Activated naive CD8-positive, alpha-beta T cell treated with anti-CD3 and anti-CD28 coated beads for 36 hours (primary cell): ENCODE measurements at places on chromosomes 1 and 21. TPM values are rescaled to one million over a fixed set of nuclear protein-coding genes. Genes with fewer than 3 reads are reported as not detected.
A peak's percentile ranks its signal among the peaks of the same experiment; 100 is the strongest.

NEK2 gene
- 24.2 TPM for total RNA-seq

C1orf167 gene
- total RNA-seq, result not detected

ACKR1 gene
- total RNA-seq, result not detected

- H3K36me3 ChIP-seq, result no peaks in the 10 kb centered on the region
- no peak overlapping the region for H3K4me3 ChIP-seq
- DNase-seq, result no peak
- H3K27me3 ChIP-seq, result no peaks in the 10 kb centered on the region
- H3K4me1 ChIP-seq, result peaks cover 19% of the 10 kb centered on the region
- H3K27ac ChIP-seq, result no peak overlapping the region
Observed at GRCh38 chr1:183648042-183648441, 5.1 kb downstream of the APOBEC4 start.

GRCh38 chr1:151520359-151520758 lies 9.2 kb downstream of the CGN start:
- H3K4me3 ChIP-seq, result no peak overlapping the region
- H3K36me3 ChIP-seq, result no peaks in the 10 kb centered on the region
- no peaks in the 10 kb centered on the region for H3K27me3 ChIP-seq
- H3K4me1 ChIP-seq, result no peaks in the 10 kb centered on the region
- H3K27ac ChIP-seq, result no peak overlapping the region
- no peak for DNase-seq

GRCh38 chr1:25530186-25531081 lies 13.0 kb upstream of the LDLRAP1 start:
- no peak for DNase-seq
- no peaks in the 10 kb centered on the region for H3K4me1 ChIP-seq
- no peak overlapping the region for H3K27ac ChIP-seq

DNA sequence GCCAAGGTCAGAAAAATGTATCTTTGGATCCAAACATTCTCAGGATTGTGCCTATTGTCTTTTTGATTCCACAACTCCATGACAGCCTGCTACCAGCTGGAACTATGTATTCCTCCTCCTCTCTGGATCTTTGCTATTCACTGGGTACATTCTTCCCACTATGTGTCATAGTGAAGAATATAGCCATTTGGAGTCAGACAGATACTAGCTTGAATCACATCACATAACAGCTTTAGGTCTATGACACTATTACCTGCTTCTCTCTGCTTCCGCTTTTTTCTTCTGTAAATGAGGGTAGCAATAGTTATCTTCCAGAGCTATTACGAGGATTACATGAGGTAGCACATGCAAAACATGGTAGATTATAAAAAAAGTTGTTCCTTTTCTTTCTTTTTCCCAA lies 5.4 kb upstream of the EXO1 start:
- no peaks in the 10 kb centered on the region for H3K36me3 ChIP-seq
- H3K4me1 ChIP-seq, result peaks cover 21% of the 10 kb centered on the region
- DNase-seq, result no peak
- H3K4me3 ChIP-seq, result no peak overlapping the region

GRCh38 chr1:182143825-182144645 lies 82.5 kb upstream of the ZNF648 start:
- no peaks in the 10 kb centered on the region for H3K36me3 ChIP-seq
- no peak overlapping the region for H3K4me3 ChIP-seq
- peaks cover 11% of the 10 kb centered on the region for H3K27me3 ChIP-seq
- H3K27ac ChIP-seq, result no peak overlapping the region
- H3K4me1 ChIP-seq, result peaks cover 7% of the 10 kb centered on the region

- H3K27me3 ChIP-seq, result no peaks in the 10 kb centered on the region
- DNase-seq, result no peak
- H3K36me3 ChIP-seq, result peaks cover 1% of the 10 kb centered on the region
- peaks cover 9% of the 10 kb centered on the region for H3K4me1 ChIP-seq
- no peak overlapping the region for H3K27ac ChIP-seq
Observed at GRCh38 chr1:43396059-43396458, 6.4 kb downstream of the SZT2 start.

GRCh38 chr1:37031429-37031828 lies 2.9 kb downstream of the GRIK3 start:
- H3K36me3 ChIP-seq, result no peaks in the 10 kb centered on the region
- H3K27ac ChIP-seq, result no peak overlapping the region
- no peak overlapping the region for H3K4me3 ChIP-seq
- peaks cover 61% of the 10 kb centered on the region for H3K27me3 ChIP-seq
- peaks cover 5% of the 10 kb centered on the region for H3K4me1 ChIP-seq
- no peak for DNase-seq

GRCh38 chr21:25734654-25734903 lies 125 bp downstream of the ATP5PF start:
- no peak for DNase-seq
- peaks cover 29% of the 10 kb centered on the region for H3K36me3 ChIP-seq
- peaks cover 48% of the 10 kb centered on the region for H3K4me1 ChIP-seq
- H3K4me3 ChIP-seq, result peak overlapping the region; percentile 100

GRCh38 chr1:203056012-203056411 lies 29.7 kb downstream of the PPFIA4 start:
- no peak overlapping the region for H3K27ac ChIP-seq
- H3K36me3 ChIP-seq, result peaks cover 14% of the 10 kb centered on the region
- H3K4me1 ChIP-seq, result no peaks in the 10 kb centered on the region
- H3K27me3 ChIP-seq, result peaks cover 5% of the 10 kb centered on the region
